Mesothelial cell of epicardium (in vitro differentiated cells): ENCODE measurements at places on chromosomes 4 and X. TPM values are rescaled to one million over a fixed set of nuclear protein-coding genes. Genes with fewer than 3 reads are reported as not detected.

- DNase-seq: no peak
Observed at GRCh38 chrX:131262738-131263679, 26.1 kb downstream of the IGSF1 start.

Gene HSFX2
- total RNA-seq: not detected in 3 replicates

GRCh38 chr4:87089368-87089767 lies 131.1 kb downstream of the KLHL8 start:
- no peak for DNase-seq

DNA sequence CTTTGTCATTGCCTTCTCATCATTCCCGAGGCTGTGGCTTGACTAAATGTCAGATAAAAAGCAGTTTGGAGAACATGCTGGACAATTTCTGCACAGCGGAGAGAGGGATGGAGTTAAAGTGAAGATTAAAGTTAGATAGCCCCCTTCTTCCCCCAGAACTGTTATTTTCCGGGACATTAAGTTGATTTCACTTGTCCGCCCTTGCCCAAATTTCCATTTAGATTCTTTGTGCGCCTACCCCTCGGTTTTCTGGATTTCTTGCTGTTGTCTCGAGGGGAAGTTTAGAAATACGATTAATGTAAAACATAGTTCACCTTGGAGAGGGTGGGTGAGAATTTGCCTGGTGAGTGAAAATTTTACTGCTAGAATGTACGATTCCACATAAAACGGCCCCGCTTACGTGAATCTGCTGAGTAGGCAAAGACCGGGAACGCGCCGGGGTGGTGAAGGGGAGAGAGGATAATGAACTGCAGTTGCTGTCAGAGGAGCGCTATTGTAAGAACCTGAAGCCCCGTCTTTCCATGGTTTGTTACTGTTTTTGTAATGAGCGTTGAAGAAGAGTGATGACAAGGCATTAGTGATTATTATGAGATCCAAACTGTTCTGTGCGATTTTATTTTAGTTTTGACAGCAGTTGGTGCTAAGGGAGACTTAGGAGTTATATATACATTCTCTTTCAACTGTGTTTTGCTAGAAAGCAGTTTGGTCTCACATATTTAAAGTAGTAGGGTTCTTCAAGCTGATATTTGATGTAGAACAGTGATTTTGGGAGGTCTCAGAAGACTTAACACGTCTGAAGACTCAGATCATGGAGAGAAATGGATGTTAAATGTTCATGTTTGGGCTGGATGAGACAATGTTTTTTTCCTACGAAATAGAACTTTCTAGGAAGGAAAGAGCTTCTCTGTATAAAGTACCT lies 73.0 kb downstream of the AFF1 start:
- DNase-seq: no peak

Gene PPBP
- total RNA-seq: not detected in 3 replicates

Gene CLCN5
- total RNA-seq: 52.0 to 54.7 TPM (median 53.0 TPM) in 3 replicates

DNA sequence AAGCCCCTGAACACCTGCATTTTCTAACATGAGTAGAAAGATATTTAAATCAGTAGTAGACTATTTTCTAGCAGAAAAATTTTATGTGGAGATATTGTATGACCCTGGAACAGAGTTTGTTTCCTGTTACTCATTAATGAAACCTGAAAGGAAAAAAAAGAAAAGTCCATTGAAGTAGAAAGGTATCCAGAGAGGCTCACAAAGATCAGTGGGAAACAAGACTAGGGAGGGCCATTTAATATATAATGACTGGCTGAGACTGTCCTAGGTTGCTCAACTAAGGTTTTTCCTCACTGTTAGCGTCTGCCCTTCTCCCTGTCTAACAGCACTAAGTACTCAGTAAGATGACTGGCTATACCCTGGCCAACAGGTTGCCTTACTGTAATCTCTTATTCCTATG lies 788.6 kb downstream of the GLUD2 start:
- no peak for DNase-seq

DNA sequence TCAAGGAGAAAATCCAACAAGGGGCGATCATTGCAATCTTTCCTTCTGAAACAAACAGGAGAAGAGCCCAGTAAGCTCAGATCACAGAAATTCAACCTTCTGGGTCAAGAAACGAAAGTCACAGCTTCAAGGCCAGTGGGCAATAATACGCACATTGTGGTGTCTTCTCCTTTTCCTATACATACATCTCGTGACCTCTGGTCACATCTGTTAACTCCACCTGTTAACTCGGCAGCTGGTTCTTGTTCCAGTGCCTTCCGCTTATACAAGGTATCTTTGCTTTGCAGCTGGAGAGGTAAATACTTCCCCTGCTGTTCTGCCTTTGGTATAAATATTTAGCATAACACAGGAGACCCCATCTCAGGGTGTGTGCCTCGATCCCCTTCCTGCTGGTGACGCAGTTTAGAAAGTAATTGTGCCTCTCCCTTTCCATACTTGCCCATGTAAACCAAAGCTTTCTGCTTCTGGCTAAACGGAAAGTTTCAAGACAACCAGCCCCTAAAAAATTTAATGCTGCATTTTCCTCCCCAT lies 45.0 kb downstream of the CCDC149 start:
- no peak for DNase-seq

Gene EGF
- total RNA-seq: 1.0 to 2.0 TPM (median 1.3 TPM) in 3 replicates

- DNase-seq: no peak
Observed at GRCh38 chrX:100615005-100615404, 21.6 kb downstream of the TSPAN6 start.

DNA sequence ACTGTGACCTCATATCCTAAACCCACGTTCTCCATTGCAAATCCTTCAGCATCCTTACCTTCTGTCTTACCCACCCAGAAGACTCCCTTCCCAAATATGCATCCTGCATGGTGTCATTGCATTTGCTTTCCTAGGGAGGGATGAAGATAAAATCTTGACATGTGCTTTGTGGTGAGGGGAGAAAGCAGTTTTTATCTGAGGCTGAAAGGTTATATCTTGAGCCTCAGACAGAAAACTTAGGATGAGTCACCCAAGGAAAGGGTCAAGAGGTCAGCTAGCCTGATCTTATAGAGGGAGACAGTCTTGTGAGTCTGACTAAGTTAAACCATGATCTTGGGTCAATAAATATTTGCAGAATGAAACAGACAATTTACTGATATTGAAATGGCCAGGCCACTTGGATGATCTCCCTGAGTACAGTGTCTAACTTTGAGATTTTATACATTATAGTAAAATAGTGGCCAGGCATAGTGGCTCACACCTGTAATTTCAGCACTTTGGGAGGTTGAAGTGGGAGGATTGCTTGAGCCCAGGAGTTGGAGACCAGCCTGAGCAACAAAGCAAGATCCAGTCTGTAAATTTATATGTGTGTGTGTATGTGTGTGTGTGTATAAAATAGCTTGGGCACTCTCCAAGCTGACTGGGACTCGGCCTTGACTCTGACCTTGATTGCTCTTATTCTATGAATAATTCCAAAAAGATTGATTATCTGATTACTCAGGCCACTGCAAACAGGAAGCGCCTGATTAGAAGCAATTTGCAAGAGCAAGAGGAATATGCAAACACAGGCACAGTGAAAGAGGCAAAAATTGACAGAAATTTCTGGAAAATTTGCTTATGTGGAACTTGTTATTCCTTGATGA lies 15.4 kb upstream of the FAM9C start:
- no peak for DNase-seq

Gene SHROOM2
- total RNA-seq: 12.5 to 13.5 TPM (median 13.3 TPM) in 3 replicates

GRCh38 chr4:36337665-36338185 lies 56.3 kb downstream of the DTHD1 start:
- DNase-seq: no peak

- DNase-seq: no peak
Observed at GRCh38 chr4:30939684-30940083, 219.5 kb downstream of the PCDH7 start.

GRCh38 chr4:24655326-24655725 lies 71.0 kb upstream of the DHX15 start:
- no peak for DNase-seq

Gene ASB11
- total RNA-seq: not detected in 3 replicates

Gene GRSF1
- 78.5 to 85.9 TPM (median 80.2 TPM) in 3 replicates for total RNA-seq

- DNase-seq: no peak
Observed at GRCh38 chr4:60812811-60813210, 387.3 kb upstream of the ADGRL3 start.

GRCh38 chr4:123870216-123870876 lies 473.8 kb downstream of the SPRY1 start:
- no peak for DNase-seq

DNA sequence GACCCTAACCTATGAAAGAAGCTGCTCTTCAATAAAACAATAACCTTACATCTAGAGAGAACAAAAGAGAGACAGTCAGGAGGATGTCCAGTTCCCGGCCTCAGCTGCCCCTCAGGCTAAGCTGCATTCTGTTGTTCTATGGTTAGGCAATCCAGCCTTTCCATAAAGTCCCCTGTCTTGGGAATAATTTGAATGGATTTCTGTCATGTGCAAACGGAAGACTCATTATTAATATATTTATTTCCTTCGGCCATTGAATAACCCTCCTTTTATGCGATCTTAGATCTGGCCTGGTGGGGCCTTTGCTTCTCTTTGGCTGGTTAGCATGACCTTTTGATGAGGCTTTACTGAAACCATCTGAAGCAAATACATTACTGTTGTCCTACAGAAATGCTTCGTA lies 80.1 kb downstream of the ANKRD50 start:
- no peak for DNase-seq

DNA sequence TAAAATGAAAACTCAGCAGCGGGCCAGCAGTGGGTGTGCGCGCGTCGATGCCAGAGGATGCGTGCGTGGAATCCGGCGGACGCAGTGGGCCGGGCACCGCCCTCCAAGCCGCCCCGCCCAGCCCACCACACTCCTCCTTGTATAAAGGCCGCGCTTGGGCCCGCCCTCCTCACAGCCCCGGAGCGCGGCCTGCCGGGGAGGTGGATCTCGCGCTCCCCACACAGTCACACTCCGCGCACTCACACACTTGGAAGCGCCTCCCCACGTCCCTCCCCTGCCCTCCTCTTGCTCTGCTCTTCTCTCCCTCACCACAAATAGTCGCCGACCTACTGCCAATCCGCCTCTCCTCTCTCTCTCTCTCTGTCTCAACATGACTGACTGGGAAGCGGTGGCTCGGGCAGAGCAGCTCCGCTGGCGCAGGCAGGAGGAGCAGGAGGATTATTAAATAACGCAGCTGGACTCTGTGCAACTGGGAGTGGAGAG lies at the start of gene CCSER1:
TSS of gene CCSER1 (plus strand) at position 172 of the 483 bp plus-strand sequence.
- peak; percentile 69 for DNase-seq

- no peak for DNase-seq
Observed at GRCh38 chr4:113998531-113998930, 19.1 kb upstream of the ARSJ start.

- DNase-seq: no peak
Observed at GRCh38 chrX:46444011-46444410, 101.2 kb downstream of the ZNF674 start.

DNA sequence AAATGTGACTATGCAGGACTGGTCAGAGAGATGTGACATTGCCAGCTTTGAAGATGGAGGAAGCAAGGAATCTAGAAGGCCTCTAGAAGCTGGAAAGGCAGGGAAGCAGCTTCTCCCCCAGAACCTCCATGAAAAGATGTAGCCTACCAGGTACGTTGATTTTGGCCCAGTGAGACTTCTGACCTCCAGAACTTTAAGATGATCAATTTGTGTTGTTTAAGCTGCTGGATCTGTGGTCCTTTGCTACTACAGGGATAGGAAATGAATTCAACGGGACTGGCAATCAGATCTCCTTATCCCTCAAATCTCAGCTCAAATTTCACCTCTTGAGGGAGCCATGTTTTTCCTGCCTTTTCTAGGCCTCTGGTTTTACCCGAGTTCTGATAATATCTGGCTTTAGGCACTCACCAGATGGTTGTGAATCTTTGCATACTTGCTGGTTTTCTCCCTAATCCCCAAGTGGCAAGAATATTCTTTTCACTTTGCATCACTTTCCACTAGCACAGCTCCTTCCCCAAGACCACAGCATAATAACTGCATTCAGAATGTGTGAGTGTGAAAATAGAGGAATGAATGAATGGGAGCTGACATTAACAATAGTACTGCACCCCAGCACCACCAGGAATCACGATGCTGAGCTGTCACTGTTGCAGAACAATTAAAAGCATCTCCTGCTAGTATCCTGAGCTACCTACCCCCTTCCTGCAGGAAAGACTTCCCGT lies 25.5 kb upstream of the TMSB4X start:
- DNase-seq: no peak

Gene ODAM
- 2.8 to 3.2 TPM (median 3.1 TPM) in 3 replicates for total RNA-seq

GRCh38 chrX:78075787-78076389 lies 28.2 kb upstream of the PGK1 start:
- no peak for DNase-seq

Gene PNCK
- total RNA-seq: 28.2 to 35.1 TPM (median 28.5 TPM) in 3 replicates

Gene STPG2
- 0.85 to 0.97 TPM (median 0.88 TPM) in 3 replicates for total RNA-seq

DNA sequence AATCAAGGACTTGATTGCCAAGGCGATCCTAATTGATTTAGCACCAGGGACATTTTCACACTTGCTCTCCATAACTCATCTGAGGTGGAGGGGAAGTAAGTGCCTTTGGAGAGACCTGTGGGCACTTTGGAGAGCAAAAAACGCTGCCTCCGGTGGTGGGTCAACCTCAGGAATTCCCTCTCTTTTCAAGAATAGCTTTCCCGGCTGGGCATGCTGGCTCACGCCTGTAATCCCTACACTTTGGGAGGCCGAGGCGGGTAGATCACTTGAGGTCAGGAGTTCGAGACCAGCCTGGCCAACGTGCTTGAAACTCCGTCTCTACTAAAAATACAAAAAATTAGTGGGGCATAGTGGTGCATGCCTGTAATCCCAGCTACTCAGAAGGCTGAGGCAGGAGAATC lies 49.2 kb downstream of the PRPS1 start:
- no peak for DNase-seq

DNA sequence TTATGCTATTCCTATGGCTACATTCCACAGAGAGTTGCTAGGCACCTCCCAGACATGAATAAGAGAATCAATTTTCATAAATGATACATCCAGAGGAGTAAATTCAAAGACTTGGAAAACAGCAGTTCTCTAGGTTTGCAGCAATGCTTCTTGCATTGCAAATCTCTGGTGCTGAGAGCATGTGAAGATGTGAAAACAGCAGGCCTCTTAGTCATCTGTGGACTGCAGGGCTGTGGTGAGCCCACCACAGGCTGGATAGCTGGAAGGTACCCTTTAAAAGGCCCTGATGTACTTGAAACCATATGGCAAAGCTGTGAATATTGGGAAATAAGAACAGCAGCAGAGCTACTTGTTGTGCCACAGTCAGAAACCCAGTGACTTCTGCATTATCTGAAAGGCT lies 2135.9 kb downstream of the ARAP2 start:
- DNase-seq: no peak

DNA sequence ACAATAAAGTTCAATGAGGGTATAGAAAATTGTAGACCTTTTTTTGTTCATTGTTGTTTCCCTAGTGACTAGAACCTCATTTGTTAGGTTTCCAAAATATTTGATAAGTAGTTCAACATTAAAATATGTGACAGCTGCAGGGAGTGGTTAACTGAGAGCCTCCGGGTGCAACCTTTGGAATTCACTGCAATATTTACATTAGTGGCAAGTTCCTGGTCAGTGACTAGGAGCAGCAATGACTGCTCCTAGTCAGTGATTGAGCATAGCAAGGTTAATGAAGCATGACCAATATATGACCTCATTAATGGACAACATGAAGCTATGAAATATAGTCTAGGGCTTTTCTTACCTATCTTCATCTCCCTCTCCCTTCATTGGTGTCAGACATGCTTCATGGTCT lies 65.8 kb upstream of the FAM47A start:
- DNase-seq: no peak
